Spinal cord (tissue), 10 donors: ENCODE measurements at places on chromosomes 7 and 10. TPM values are rescaled to one million over a fixed set of nuclear protein-coding genes. Genes with fewer than 3 reads are reported as not detected.

DNA sequence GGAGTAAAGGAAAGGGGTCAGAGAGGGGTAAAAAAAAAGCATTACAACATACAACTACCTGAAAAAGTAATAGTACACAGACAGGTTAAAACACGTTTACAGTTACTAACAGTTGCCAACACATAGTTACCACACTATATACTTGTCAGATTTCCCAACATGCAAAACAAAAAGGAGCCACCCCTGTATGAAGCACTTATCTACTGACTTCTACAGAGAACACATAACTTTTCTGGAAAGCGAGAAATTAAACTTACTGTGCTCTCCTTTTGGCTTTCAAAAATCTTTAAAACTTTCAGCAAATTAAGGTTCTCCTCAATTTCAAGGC is 2.1 kb downstream of the ABI1 start:
- H3K36me3 ChIP-seq = no peaks in the 10 kb centered on the region
- peaks cover 5% of the 10 kb centered on the region for H3K4me1 ChIP-seq
- no peak for DNase-seq
- no peak overlapping the region for H3K27ac ChIP-seq
- H3K27me3 ChIP-seq = peaks cover 3% of the 10 kb centered on the region

DNA sequence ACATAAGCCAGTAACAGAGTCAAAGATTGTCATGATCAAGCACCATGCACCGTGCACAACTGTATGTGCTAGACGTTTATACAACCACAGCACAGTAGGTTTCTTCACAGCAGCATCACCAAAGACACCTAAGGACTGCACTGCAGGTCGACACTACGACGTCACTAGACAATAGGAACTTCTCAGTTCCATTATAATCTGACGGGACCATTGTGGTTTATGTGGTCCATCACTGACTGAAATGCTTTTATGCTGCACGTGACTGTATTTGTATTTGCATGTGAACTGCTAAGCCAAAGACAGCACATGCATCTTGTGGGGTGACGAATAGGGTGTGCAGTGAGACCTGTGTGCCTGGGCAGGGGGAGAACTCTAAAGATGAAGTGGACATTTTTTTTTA is 164.9 kb downstream of the PARD3 start:
- H3K27me3 ChIP-seq = no peaks in the 10 kb centered on the region
- no peak overlapping the region for H3K27ac ChIP-seq
- H3K4me3 ChIP-seq = no peak overlapping the region
- H3K36me3 ChIP-seq = no peaks in the 10 kb centered on the region
- peaks cover 4% of the 10 kb centered on the region for H3K4me1 ChIP-seq

DNA sequence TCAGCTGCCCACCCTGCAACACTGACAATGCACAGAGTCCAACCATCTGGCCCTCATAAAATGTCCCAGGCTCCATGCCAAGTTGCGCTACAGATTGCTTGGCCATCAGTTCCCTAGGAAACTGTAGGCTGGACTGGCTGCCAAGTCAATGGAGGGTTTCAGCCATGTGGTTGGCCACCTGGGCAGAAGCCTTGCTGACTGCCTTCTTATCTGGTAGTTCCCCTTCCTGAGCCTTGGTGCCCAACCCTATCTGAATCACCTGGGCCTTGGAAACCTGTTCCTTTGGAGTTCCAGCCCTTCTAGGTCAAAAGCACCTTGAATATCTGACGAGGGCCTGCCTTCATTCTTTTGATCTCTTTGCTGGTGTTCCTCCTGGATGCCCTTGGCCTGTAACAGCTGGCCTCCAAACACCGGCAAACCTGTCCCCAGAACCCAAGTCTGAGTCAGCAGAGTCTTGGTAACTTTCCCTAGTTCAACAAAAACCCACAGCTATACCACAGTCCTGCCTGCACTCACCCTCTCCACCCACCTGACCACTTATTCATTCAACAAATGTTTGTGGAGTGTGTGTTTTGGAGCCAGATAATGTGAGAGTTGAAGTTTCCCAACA is 37.4 kb upstream of the KDM7A start:
- H3K4me3 ChIP-seq = no peak overlapping the region
- no peaks in the 10 kb centered on the region for H3K36me3 ChIP-seq
- peak; percentile 62 for DNase-seq
- H3K27me3 ChIP-seq = no peaks in the 10 kb centered on the region
- no peak overlapping the region for H3K27ac ChIP-seq
- H3K4me1 ChIP-seq = peaks cover 8% of the 10 kb centered on the region

DNA sequence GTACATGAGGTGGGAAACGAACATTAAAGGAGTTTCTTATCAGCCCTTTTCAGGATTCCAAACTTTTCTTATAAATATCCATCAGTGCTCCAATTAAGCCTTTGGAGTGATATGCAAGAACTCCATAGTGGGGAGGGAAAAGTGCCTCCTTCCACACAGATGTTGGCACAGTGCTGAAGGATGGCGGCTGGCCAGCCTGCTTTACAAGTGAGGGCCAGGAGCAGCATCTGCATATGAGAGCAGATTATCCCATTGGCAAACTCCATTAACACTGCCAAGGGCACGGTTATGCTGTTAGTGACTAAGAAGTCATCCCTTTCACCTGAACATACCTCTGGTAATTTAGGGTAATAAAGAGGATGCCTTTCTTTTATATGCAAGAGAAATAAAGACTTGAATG is 543.1 kb downstream of the CNTNAP2 start:
- no peak overlapping the region for H3K4me3 ChIP-seq
- no peaks in the 10 kb centered on the region for H3K27me3 ChIP-seq
- DNase-seq = no peak

DNA sequence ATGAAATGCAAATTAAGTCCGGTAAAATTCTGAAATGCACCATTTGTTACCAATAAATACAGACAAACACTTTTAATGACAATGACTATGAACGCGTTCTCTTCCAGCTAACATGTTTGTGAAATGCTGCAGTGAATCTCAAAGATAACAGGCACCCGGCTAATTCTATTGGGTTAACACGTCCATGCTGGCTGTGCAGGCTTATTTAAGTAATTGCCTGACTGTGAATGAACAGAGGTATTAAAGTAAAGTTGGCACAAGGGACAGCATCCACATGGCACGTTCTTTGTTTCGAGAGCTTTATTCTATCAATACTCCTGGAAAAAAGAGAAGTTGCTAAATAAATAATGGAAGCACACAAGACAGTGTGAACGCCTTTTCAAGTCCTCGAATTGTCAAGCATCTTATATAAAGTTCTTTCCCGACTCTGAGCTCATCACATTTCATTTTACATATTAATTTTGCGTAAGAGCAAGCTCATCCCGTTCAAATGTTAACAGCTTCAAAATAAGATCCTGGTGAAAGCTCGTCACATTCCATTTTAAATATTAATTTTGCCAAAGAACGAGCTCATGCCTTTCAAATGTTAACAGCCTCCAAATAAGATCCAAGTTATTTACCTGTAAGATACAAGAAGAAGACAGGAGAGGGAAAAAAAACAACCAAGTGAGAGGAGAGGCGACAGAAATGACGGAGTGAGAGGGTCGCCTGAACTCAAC is 111.3 kb upstream of the RHEB start:
- H3K4me3 ChIP-seq = peak overlapping the region; percentile 68
- H3K36me3 ChIP-seq = no peaks in the 10 kb centered on the region
- peak overlapping the region; percentile 67 for H3K27ac ChIP-seq
- no peak for DNase-seq

GRCh38 chr7:7911369-7912123 is 57.0 kb upstream of the GLCCI1 start:
- no peak overlapping the region for H3K27ac ChIP-seq
- no peaks in the 10 kb centered on the region for H3K4me1 ChIP-seq
- DNase-seq = no peak
- no peaks in the 10 kb centered on the region for H3K36me3 ChIP-seq

DNA sequence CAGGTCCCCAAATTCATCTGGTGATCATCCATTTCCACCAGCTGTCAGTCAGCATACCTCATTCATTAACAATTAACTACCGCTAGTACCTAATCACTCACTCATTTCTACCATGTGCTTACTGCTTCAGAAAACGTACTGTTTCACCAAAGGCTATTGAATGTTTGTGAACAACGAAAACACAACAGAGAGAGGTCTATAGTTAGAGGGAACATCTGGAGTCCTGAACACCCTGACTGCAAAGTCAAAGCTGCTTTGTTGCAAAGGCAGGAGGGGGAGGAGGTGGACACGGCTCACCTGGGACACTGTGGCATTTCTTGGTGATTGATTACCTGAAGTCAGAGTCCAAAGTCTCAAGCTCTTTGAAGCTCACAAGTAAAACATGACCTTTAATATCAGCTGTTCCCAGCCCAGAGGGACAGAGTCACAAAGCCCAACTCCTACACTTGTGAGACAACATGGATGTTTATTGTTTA is 342.3 kb upstream of the ADARB2 start:
- no peak for DNase-seq
- H3K27ac ChIP-seq = no peak overlapping the region
- no peak overlapping the region for H3K4me3 ChIP-seq
- no peaks in the 10 kb centered on the region for H3K36me3 ChIP-seq
- no peaks in the 10 kb centered on the region for H3K27me3 ChIP-seq

DNA sequence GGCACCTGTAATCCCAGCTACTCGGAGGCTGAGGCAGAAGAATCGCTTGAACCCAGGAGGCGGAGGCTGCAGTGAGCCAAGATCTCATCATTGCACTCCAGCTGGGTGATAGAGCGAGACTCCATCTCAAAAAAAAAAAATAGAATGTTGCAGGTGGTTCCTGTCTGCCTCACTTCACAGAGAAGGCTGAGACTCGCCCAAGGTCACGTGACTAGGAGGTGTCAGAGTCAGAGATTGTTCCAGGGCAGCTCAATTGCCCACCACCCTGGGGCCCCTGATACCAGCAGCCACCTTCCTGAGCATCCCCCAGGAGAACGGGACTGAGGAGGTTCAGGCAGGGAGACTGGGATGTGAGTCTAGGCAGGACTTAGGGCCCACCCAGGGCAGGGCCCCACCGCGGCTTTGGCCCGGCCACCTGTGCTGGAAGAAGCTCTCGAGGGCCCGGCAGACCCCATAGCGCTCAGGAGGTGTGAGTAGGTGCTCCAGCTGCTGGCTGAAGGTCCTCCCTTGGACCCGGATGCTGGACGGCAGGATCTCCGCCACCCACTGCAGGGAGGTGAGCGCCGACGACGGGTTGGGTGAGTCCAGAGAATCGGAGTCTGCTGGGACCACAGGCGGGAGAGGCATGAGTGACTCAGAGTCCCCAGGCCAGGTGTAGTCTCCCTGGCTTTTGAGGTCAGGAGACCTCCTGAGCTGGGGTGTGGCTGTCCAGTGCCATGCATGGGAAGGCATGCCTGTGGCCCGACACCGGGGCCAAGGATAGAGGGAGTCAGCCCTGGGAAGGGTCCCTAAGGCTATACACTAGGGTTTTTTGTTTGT is 30.9 kb downstream of the GRID2IP start:
- peaks cover 4% of the 10 kb centered on the region for H3K36me3 ChIP-seq
- peaks cover 5% of the 10 kb centered on the region for H3K4me1 ChIP-seq
- H3K4me3 ChIP-seq = no peak overlapping the region
- no peaks in the 10 kb centered on the region for H3K27me3 ChIP-seq

- no peak overlapping the region for H3K4me3 ChIP-seq
- no peaks in the 10 kb centered on the region for H3K36me3 ChIP-seq
- H3K27ac ChIP-seq = no peak overlapping the region
- no peak for DNase-seq
These were observed 299.8 kb upstream of the NEBL start for GRCh38 chr10:21196822-21197395.

The AHR gene
- 68.4 TPM for total RNA-seq

The ITIH5 gene
- total RNA-seq = 59.6 TPM
